ENCODE measurements at places on chromosomes 1 and 21.

DNA sequence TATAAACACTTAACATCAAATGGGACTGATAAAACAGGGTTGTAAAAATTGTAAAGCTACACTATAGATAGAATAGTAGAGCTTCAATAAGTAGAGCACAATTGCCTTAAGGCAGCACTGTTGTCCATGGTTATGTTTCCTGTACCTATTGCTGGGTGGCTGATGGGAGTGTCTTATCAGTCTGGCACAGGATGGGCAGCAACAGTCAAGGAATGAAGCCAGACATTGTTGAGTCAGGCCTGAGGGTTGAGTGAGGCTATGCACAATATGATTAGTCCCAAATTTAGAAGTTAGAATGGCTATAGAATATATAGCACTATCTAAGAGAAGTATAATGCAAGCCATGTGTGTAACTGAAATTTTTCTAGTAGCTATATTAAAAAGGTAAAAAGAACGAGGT, 25.0 kb upstream of the CD1D start:
- no peak for DNase-seq

DNA sequence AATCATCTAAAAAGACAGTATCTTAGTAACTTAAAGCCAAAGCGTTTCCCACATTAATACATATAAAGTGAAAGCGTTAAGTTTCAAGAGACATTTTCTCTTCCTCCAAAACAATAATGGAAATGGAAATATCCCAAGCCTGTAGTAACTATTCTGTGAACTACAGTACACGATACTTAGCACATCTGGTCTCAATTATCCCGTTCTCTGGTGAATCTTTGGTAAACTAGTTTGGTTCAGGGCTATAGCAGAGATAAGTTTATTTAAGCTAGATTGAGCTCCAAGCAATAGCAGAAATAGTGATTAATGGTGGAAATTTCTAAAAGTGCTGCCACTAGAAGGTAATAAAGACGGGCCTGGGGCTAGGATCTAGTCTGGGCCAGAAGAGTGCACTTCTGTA, 55.2 kb downstream of the PCNX2 start:
- no peak for DNase-seq

DNA sequence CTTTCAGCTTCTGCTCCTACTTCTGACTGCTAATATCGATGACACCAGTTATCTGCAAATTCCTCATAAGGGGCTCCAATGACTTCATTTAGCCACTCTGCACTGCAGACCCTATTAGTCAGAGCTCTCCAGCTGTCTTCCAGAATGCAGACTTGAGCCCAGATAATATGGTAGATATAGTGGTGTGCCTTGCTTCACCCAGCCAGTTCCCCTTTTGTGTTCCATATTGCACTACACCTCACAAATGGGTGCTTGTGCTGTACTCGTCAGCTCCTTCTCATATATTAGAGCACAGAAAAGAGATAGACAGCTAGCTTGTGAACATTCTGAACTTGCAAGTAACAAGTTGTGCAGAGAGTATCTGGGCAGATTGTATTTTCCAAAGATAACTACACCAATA, 23.7 kb upstream of the COG2 start:
- no peak for DNase-seq

DNA sequence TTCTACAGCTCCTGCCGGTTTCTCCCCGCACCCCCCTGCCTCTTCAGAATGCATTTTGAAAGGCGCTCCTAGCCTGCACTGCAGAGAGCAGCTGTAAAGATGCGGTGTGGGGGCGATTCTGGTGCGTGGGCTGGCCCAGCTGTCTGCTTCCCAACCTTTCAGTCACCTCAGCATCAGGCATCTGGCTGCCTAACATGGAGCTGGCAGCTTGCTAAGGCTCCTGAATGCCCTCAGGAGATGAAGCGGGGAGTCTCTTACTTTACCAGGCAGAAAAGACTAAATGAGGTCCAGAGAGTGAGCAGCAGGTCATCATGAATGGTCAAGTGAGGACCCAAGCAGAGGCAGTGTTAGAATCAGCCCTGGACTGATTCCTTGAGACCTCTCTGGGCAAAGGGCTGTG, 8.7 kb downstream of the IER5 start:
- no peak for DNase-seq

GRCh38 chr1:7491109-7491817, 279.8 kb upstream of the VAMP3 start:
- DNase-seq, result no peak

DNA sequence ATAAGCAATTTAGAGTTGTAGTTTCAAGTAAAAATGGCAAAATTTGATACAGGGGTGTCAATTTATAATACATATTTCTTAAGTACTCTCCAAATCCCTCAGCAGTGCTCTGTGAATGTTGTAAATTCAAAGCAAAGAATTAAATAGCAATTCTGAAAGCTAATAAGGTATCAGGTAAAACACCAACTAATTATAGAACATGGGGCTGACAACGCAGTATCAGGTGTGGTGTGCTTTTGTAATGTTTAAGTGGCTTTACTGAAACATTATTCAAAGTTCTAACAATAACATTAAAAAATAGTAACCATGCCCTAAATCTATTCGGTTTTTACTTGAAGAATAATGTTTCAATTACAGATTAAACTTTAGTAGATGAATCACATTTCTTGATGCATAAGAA, 1271.2 kb upstream of the ADGRL2 start:
- DNase-seq, result no peak

DNA sequence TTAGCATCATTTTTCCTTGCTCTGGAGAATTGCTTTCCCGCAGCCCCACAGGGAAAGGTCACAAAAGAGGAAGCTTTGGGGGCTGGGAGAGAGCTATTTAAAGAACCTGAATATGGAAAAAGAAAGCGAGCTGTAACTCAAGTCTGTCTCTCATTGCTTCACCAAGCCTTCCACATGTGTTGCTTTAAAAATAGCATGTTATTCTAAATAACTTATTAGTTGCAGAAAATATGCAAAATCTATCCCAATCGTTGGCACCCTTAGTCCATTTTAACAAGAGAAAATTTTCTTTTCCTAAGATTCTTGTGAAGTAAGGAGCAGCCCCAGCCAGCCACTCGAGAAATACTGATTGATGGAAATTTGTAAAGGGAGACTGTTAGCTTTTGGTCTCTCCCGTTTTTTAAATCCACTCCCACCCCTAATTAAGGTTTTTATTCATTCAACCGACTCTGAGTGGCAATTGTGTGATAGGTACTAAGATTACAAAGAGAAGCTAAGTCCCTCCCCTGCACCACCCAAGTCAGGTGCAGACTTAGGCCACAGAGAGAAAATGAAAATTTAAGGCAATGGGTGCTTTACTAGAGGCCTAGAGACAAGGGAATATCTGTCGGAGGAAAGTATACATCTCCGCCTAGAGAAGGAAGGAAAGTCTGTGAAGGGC, 802 bp downstream of the CYP4X1 start:
- no peak for DNase-seq

DNA sequence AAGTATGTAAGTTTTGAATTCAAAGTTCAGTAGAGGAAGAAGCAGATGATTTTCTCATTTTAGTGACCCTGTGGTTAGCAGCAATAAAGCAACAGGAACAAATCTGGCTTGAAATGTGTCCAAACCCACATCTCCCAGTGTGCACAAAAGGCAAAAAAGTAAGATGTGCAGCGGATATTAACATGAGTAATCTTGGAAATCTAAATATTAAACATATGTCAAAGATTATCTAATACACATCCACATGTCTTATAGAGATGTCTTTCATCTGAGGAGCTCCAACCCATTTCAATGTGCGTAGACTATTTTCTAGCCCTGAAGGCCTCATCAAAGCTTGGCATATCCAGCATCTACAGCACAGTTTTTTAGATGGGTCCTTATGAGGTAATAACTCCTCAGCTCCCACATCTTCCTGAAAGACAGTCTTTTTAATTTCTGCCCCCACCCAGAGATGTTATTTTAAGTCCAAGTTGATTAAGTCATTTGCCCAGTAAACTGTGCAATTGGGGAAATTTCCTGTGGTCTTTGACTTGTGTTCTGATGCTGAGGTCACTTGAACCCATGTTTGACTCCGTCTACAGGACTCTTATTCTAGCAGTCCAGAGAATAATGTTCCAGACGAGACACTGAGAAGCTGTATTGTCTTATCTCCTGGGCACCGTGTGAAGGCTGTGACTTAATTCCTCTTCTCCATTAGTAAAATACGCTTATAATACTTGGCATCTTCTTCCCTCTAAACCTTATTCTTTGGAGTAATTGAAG, 73.7 kb downstream of the LMO4 start:
- no peak for DNase-seq

DNA sequence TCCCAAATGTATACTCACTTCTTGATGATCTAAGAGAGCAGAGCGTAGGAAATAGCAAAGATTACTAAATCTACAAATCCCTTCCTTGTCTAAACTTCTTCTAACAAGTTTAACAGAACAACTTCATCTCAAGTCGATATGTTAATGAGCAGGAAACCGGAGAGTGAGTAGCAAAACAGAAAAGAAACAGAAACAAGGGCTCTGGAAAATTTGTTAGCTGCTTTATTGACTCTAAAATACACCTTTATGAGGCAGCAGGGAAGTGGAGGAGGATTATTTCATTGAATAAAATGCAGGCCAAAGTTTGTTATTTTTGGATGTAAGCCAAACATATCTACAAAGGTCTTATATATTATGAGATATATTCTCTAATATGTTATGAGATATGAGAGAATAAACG, 192.4 kb downstream of the LRRIQ3 start:
- no peak for DNase-seq

DNA sequence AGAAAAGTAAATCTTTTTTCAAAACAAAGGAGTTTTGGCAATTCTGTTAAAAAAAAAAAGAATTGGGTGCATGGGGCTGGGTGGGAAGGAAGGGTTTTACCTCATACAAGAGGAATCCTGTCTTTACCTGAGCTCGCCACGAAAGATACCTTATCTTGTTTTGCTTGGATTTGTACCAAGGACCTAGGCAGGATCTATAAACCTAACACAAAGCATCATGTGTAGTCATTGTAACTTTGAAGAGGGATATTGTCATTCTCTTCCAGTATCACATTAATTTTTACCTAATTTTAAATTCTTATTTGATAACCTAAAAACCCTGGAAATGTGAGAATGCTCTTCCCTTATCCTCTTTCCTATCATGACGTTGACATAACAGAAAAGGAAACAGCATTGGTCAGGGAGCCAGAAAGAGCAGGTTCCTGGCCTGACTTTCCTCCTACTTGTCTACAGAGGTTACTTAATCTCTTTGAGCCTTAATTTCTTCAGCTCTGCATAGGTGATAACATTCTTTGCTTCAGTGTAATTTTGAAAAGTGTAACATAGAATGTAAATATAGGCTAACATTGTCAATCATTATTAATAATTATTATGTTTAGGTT, 4.0 kb upstream of the LAMC1 start:
- no peak for DNase-seq

DNA sequence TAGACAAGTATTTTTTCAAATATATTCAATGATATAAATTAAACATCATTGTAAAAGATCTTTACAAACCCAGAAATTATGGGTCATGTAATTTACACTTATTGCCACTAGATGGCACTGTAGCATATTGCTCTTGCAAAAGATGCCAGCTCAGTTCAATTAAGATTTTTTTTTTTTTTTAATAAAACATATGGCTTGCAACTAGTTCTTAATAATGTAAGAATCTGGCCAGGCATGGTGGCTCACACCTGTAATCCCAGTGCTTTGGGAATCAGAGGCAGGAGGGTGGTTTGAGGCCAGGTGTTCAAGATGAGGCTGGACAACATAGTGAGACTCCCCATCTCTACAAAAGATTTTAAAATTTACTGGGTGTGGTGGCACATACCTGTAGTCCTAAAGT, 49.4 kb upstream of the DESI2 start:
- no peak for DNase-seq

DNA sequence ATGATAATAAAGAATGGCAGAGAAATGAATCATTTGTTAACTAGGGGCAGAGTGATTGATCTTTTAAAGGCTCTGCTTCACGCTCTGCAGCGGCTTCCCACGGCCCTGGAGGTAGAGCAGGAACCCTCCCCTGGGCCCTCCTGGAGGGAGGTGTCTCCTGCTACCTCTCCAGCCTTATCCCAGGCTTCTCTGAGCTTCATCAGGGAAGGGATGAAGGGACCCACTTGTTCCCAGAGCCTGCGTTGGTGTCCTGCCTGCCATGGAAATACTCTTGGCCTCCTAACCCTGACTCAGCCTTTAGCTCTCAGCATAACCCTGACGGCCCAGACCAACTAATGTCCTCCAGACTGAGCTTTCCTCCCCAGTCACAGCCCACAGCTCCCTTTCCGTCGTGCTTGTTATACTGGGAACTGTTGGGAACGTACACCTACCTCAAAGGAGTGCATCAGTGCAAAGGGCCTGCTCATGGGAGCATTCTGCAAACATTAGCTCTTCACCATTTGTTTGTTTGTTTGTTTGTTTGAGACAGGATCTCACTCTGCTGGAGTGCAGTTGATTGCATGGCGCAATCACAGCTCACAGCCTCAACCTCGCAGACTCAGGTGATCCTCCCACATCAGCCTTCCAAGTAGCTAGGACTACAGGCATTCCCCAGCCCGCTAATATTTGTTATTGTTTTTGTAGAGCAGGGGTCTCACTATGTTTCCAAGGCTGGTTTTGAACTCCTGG, 17.4 kb upstream of the HNRNPU start:
- DNase-seq, result no peak
